Fibroblast of skin of abdomen (primary cell): ENCODE measurements at places on chromosomes 1 and 21.
A peak's percentile ranks its signal among the peaks of the same experiment; 100 is the strongest.

DNA sequence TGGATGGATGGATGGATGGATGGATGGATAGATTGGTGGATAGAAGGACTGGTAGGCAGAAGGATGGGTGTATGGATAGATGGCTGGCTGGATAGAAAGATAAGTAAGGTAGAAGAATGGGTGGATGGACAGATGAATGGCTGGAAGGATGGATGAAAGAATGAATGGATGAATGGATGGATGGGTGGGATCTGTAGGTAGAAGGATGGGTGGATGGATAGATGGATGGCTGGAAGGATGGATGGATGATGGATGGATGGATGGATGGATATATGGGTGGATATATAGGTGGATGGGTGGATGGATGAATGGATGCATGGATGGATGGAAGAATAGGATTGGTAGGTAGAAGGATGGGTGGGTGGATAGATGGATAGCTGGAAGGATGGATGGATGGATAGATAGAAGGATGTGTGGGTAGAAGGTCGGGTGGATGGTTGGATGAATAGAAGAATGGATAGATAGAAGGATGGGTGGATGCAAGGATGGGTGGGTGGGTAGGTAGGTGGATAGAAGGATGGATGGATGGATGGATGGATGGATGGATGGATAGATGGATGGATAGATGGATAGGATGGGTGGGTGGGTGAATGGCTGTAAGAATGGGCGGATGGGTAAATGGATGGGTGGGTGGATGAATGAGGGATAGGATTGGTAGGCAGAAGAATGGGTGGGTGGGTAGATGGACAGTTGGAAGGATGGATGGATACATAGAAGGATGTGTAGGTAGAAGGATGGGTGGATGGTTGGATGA, 7.5 kb downstream of the MASP2 start:
- DNase-seq = no peak

- no peak for DNase-seq
These were observed 77.3 kb downstream of the TNFSF18 start for GRCh38 chr1:172973424-172973823.

DNA sequence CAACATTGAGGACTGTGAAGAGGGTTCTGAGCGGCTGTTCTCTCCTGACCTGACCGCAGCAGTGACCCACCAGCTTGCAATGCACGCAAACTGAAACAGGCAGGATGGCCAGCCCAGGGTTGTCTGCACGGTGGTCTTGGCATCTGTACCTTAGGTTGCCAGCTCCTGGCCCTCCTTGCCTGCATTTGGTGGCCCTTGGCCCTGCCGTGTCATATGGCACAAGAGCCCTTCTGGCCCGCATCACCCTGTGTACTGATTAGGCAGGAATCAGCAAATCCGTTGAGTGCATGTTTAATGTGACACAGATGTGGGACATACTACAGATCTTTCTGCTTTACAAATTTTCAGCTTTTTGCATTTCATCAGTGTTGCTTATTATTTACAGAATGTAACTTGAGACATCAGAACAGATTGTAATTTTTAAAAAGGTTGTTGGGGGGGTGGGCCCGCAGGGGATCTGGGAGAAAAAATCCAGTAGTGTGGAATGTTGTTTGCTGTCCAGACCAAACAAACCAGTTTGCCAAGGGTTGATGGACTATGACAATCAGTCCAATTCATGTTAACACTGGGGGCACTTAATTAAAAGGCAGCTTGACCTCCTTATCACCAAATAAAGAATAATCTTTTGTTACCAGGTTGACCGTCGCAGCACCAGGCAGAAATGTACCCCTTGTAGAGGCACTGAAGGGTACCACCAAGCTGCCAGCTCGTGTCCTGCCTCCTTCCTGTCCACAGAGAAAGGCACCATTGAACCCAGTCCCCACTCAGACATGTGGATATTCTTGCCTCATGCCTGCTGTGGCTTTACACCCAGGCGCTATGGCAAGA, 132.6 kb downstream of the DHRS3 start:
- DNase-seq = peak; percentile 55

- no peak for DNase-seq
These were observed 82.7 kb downstream of the HLCS start for GRCh38 chr21:36883532-36884486.

- DNase-seq = peak; percentile 4
These were observed 37.8 kb downstream of the LRRC53 start for GRCh38 chr1:74474585-74474984.

- peak; percentile 52 for DNase-seq
These were observed 11.2 kb upstream of the HJV start for GRCh38 chr1:146032631-146033219.

GRCh38 chr1:172909606-172910326, 141.0 kb downstream of the TNFSF18 start:
- DNase-seq = peak; percentile 95

DNA sequence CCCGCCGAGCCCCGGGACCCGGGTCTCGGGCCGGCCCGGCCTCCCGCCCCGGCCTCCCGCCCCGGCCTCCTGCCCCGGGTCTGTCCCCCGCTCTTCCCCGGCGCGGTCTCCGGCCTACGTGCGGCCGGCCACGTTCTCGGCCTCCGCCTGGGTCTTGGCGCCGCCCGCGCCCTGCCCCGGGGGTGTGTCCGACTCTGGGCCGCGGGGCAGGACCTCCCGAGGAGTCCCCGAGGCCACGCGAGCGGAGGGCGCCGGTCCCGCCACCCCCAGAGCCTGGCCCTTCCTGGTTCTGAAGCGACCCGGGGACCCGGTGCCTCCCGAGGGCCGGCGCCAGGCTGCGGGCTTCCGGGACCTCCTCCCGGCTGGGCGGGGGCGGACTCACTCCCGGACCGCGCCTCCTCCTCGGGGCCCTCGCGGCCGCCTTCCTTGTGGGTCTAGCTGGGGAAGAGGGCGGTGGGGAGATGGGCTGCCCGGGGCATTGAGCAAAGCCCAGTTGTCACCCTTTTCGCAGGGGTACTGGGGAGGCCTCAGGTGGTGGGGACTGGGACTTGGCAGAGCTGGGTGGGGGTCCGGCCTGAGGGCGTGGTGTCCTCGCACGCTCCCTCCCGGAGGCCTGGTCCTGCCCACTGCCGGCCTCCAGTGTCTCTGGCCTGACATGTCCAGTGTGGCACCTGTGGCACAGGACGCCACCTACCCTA, 558 bp downstream of the PFKL start:
- DNase-seq = peak; percentile 44
